ENCODE measurements at places on chromosomes 3 and 15.
A peak's percentile ranks its signal among the peaks of the same experiment; 100 is the strongest.

- no peak for DNase-seq
These were observed 8.8 kb upstream of the ELP6 start for GRCh38 chr3:47522082-47522987.

GRCh38 chr15:25177955-25178801 is 223.4 kb downstream of the SNRPN start:
- no peak for DNase-seq

DNA sequence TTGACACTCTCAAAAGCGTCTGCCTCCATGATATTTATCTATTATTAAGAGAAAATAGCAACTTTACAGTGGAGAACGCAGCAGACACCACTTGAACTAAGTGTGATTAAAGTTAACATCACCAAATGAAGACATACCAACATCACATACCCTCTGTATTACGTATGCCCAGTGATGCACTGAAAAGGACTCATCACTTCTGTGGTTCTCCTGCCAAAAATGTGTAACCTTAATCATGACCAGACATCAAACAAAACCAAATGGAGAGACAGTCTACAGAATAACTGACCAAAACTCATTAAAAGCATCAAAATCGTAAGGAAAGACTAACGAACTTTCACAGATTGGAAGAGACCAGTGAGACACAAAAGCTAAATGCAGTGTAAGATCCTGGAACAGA is 103.2 kb downstream of the PPP2R3A start:
- DNase-seq, result no peak

DNA sequence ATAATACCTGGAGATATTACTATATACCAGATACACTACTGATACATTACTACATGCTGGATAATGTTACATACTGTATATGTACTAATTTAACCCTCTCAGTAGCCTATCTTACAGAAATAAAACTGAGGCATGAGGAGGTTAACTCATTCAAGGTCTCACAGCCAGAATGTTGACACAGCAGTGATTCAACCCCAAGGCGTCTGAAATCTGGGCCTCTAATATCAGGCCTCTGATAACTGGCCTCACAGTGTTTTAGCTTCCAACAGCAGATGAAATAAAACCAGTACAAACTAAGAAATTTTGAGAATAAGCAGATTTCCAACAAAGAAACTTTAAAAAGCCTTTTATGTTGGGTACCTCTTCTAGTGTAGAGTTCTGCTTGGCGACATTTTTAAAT is 23.4 kb downstream of the DZIP1L start:
- no peak for DNase-seq

DNA sequence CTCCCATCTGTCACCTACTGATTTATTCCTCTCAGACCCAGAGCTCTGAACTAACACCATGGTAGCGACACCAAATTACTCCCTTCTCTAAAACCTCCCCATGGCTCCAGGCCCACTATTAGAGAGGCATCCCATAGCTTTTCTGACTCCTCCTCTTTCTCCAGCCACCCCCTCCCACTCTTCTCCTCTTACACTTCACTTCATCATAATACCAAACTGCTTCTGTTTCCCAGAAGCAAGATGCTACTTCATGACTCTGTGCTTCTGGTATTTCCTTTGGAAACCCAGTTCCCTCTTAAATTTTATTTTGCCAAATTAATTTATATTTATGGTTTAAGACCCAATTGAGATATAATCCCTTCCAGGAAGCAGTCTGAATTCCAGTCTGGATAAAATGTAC is 465.1 kb upstream of the PDZRN3 start:
- no peak for DNase-seq

DNA sequence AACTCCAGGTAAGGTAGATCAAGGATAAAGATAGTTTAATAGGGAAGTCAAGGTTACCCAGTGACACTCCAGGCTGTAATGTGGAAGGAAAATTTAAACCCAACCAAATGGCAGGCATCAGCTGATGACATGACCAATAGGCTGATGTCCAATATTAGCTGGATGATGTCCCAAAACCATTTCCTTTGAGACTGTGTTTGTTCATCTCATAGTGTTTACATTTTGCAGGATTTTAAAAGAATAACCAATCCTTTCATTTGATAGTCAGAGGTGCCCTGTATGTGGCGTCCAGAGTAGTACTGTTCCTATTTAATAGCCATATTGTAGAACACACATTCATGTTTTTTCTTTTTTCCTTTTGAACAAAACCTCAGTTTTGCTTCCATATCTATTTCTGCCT is 23.3 kb upstream of the TMEM158 start:
- no peak for DNase-seq

DNA sequence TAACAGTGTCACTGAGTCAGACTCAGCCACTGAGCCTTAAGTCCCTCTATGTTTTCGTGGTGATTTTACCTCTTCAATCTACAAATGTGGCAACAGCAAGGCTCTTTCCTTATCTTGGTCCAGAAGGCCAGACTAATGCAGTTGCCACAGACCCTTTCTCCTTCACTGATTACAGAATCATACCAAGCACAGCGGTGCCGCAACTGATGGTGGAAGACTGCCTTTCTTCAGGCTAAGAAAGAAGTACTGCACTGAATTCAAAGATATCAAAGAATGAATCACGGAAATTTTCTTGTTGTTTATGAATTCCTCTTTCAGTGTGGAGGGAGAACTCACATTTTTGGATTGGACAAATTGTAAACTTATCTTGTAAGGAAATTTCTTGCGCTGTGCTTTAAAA is 18.6 kb downstream of the DCP1A start:
- DNase-seq, result no peak

DNA sequence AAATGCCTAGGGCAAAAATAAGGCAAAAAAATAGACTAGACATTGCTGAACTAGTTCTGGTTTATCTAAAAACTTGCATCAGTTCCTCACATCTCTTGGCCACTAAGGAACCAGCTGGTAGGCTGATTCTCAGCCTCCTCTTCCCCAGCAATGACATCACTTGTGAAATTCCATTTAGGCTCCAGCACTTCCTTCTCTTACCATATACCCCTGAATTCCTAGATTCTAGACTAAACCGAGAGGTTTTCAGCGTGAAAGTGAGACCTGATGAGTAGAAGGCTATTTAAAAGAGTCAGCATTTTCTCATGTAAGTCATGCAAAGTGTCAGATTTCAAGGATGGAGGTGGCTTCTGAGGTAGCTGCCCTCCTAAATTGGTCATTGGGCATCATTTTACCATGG is 247.1 kb upstream of the CDIN1 start:
- no peak for DNase-seq

DNA sequence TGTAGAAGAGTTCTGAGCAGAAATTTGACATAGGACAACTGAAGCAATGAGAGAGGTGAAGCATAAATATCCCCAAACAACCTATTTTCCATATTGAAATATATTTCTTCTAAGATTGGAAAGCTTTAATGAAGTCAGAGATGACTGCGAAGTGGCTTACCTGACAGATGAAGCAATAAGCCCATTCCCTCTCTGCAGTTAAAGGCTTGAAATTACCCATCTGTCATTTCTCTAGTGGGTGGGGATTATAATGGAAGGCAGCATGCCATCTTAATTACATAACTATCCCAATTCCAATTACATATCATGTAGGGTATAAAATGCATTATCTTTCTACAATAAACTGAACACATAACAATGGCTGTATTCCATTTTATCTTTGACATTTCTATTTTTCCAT is 1070.5 kb downstream of the SI start:
- no peak for DNase-seq

DNA sequence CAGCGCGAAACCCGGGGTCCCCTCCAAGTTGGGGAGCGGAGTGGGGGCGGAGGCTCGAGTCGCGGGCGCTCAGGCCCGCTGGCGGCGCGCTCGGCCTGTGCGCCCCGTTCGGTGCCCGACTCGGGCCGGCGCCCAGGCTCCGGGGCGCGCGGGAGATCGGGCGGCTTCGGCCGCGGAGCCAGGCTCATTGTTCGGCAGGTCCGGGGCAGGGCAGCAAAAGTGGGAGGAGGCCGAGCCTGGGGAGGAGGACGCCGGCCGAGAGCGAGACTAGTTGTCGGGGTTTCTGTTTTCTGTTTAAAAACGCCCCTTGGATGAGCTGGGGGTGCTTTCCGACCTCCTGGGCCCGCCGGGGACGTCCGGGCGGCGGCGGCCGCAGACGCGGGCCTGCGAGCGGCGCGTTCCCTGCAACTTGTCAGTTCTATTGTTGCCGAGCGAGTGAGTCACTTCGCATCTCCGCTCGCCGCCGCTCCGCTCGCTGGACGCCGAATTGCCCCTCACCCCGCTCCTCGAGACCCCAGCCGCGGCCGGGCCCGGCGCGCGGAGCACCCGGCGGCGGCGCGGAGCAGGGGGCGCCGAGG is 676 bp downstream of the TCF12 start:
- DNase-seq, result no peak

- no peak for DNase-seq
These were observed 15.2 kb upstream of the PLXND1 start for GRCh38 chr3:129621626-129622225.

GRCh38 chr15:32952901-32953532 is 235.2 kb downstream of the GREM1 start:
- no peak for DNase-seq

GRCh38 chr3:163971861-163972260 is 1106.4 kb downstream of the SI start:
- DNase-seq, result no peak

GRCh38 chr15:101020945-101021344 is 101.8 kb downstream of the LRRK1 start:
- no peak for DNase-seq

DNA sequence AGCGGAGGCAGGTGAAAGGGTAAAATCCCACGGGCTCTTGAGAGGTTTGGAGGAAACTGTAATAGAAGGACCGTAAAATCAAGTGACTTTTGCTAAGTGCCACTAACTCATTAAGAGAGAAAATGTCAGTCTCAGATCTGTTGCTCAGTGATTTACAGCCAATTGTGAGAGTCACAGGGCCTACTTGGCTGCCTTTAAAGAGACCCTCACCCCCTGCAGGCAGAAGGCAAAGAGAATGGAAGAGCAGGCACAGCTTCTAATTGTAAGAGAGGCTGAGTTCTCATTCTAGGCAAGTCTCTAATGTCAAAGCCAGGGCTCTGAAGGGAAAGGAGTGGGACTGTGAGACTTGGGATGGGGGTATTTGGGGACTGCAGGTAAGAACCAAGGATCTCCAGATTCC is 9.3 kb upstream of the SYNM start:
- no peak for DNase-seq

- no peak for DNase-seq
These were observed 50.7 kb downstream of the DNAJB8 start for GRCh38 chr3:128415773-128416577.

- no peak for DNase-seq
These were observed 15.0 kb downstream of the UACA start for GRCh38 chr15:70748281-70748747.

DNA sequence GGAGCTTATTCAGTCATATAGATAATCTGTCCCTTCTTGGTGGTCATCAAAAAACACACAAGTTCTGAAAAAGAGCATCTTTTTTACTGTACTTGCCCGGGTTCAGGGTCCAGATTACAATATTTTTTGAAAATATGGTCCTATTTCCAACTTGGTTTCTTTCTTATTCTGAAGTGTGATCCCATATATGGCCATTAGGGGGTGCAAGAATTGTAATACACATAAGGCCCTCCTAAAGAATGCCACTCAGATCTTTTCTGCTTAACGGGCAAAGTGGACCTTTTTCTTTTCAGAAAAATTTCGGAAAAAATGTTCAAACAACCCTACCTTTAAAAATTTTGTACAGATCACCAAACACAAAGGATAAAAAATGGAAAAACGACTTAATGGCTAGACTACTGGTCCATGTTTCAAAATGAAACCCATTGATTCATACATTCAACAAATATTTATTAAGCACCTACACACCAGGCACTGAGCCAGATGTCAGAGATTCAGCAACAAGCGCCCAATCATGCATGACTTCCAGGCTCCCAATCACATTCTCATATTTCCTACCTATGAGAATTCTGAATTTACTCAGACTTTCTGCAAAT is 102.0 kb upstream of the MYRIP start:
- DNase-seq, result no peak

- DNase-seq, result peak; percentile 15
These were observed 747.6 kb downstream of the NAALADL2 start for GRCh38 chr3:175606650-175607318.

- peak; percentile 38 for DNase-seq
These were observed 43.1 kb upstream of the SLC25A36 start for GRCh38 chr3:140898340-140899180.

DNA sequence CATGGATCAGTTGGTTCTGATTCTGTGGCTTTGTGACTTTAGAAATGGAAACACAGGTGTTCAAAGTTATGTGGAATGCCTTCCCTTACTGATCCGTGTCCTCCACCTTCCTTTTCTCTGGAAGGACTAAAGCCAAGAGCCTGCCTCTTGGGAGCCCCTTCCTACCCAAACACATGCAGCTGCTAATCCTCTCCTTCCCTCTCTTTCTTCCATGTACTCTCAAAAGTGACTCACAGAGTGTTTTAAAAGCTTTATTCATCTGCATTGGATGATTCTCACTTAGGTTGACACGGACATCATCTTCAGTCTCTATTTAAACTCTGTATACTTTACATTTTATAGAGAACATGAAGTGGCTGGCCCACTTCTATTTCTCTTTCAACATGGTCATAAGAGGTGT is 856.5 kb upstream of the ARPP21 start:
- DNase-seq, result no peak

GRCh38 chr3:124034016-124034843 is 42.3 kb upstream of the ROPN1 start:
- no peak for DNase-seq

DNA sequence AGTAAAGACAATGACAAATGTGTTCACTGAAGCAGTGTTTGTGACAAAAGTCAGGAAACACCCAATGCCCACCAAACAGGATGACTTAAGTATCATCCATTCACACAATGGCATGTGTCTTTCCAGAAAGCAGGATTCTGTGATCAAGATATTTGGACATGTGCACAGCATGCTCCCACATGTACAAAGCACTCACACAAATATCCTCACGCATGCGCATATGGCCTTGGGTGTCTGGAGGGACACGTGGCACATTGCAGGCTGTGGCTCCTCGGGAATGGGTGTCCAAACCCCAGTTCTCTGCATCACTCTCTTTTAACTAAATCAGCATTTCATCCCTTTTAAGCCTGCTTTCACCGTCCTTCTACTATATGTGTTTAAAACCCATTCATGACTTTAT is 130.5 kb downstream of the KLF13 start:
- DNase-seq, result no peak

DNA sequence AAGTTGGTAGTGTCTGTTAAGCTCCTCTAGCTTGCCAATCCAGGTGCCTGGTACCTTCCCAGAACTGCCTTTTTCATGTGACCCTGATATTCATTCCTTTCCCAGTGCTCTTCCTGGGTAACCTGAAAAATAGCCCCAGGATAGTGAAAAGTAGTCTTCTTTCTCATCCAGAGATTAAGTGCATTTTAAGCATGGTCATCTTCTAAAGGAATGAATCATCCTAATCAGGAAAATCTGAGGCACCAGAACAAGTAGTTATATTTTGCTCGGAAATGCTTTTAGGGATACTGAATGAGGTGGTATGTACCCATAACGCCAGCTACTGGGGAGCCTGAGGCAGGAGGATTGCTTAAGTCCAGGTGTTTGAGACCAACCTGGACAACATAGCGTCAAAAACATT is 23.1 kb upstream of the PDCD6IP start:
- no peak for DNase-seq
